ENCODE measurements at places on chromosomes 2 and 18.

- no peak for DNase-seq
These were observed at the start of gene GULP1 for GRCh38 chr2:188291617-188292347. TSS of gene GULP1 (plus strand) at chr2:188291874. CDS start at chr2:188477703, 185,829 bp downstream.

DNA sequence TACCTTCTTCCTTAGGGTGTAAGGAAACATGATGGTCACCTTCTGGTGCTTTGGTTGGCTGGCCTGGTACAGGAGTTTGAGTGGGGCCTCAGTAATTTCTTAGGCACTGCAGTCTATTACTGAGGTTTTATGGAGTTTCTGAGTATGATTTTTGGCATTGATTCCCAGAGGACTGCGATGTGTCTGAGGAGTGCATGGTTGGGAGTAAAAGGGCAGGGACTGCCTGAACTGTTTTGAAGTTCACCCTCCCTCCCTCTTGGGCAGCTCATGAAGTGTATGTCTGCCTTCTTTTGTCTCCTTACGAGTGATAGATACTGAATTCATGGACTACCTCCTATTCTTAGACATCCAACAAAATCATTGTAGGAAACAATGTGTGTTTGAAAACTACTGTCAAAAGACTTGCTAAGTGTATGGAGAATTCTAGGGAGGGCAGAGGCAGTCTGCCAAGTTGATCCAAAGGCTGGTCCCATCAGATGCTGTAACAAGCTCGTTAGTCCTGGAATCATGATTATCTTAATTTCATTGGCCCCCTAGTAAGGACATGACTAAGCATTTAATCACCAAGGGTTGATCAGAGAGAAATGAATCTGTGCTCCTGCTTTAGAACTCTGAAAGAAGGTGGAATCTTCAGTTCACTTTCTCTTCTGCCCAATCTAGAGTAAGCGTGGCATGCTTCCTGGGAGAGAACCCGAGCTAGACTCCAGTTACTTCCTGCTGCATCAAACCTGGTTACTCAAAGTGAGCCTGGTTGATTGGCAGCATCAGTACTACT lies 26.5 kb downstream of the LYPD6B start:
- DNase-seq, result no peak

DNA sequence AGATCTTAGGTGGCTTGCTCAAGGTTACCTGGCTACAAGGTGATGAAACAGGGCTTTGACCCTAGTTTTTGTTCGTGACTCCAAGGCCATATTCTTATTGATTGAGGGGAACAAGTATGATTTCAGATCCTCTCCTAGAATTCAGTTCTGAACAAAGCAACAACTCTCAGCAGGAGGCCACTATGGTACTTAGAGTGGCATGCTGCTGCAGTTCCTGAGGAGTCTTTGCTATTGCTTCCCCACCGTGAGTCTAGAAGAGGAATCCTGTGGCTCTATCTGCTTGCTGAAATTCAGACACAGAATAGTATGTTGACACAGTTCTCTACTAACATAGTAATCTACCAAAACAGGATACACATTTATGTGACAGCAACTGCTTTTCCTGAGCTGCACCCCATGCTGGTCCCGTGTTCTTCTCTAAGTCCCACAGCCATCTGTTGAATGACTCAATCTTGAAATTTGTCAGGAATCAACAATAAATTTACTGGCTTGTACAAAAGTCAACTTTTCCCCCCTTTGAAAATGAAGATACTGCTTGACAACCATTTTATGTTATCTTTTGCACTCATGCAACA lies 4.1 kb downstream of the TGFBRAP1 start:
- DNase-seq, result peak; percentile 85

DNA sequence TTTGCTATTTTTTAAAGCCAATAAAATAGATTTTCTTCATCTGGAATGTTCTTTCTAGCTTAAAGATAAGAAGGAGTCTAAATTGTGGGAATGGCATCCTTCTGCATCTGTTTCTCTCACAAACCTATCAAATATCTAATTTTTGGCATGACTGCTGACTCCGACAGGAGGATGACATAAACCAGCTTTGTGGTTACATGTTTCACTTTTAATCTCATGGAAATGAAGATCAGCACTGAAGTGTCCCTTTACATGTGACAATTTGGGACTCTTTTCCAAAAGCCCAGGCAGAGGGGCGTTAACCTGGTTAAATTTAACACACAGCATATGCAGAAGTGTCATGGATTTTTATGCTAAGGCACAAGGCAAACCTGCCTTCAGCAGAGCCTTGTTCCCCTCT lies 694.7 kb downstream of the ARHGAP15 start:
- no peak for DNase-seq

- peak; percentile 64 for DNase-seq
These were observed 312.7 kb downstream of the TCF4 start for GRCh38 chr18:55275039-55275901.

GRCh38 chr18:26459340-26459739 lies 89.0 kb downstream of the KCTD1 start:
- DNase-seq, result no peak

DNA sequence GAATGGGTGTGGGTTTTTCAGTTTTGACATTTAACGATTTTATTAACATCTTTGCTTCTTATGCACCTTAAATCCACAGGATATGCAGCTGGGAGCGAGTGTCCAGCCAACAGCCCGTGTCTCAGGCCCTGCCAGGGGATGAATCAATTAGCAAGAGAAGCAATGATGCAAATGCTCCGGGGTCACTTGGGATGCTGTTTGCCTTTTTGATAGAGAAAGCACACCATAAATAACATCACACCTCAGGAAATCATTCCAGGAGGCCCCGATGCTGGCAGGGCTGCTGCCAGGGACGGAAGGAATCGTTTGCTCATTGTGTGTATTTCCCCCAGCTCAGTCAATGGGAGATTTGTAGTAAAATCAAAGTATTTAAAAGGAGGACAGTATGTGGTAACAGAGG lies 394.0 kb upstream of the HNRNPA3 start:
- no peak for DNase-seq
